SJCRH30 (cell line): ENCODE measurements at places on chromosomes 1 and 21. TPM values are rescaled to one million over a fixed set of nuclear protein-coding genes. Genes with fewer than 3 reads are reported as not detected.

GRCh38 chr1:30038134-30039025, 685.0 kb downstream of the MATN1 start:
- no peaks in the 10 kb centered on the region for H3K36me3 ChIP-seq
- no peak for DNase-seq
- H3K27me3 ChIP-seq, result no peaks in the 10 kb centered on the region; the same call in 1 of the 2 replicates

DNA sequence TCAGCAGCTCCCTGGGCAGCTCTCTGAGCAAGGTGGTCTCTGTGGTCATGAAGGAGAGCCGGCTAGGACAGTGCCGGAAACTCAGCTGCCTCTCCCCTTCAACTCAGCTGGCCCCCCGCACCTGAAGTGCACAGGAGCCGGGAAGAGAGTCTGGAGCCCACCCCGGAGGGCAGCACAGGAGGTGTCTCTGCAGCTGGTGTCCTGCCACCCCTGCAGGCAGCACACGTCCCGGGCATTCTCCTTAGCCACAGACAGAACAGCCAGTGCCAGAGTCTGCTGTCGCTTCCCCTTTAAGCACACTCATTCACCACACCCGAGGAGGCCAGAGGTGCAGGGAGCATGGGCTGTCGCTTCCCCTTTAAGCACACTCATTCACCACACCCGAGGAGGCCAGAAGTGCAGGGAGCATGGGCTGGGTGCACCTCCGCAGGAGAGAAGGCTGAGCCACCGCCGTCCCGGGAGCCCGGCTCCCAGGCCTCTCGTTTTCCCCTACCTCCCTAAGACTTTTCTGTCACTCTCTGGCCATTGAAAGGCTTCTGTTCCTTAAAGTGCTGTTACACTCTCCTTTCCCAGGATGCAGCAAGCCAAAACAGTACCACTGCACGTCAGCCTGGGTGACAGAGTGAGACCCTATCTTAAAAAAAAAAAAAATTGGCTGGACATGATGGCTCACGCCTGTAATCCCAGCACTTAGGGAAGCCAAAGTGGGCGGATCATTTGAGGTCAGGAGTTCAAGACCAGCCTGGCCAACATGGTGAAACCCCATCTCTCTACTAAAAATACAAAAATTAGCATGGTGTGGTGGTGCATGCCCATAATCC, 16.9 kb upstream of the SAMD11 start:
- peaks cover under 1% of the 10 kb centered on the region; the same call in 1 of the 2 replicates for H3K4me1 ChIP-seq
- H3K27ac ChIP-seq, result no peak overlapping the region
- H3K4me3 ChIP-seq, result no peak overlapping the region
- peak; percentile 33 for DNase-seq
- no peaks in the 10 kb centered on the region for H3K36me3 ChIP-seq

The KLHDC8A gene
- not detected in 2 replicates for total RNA-seq

DNA sequence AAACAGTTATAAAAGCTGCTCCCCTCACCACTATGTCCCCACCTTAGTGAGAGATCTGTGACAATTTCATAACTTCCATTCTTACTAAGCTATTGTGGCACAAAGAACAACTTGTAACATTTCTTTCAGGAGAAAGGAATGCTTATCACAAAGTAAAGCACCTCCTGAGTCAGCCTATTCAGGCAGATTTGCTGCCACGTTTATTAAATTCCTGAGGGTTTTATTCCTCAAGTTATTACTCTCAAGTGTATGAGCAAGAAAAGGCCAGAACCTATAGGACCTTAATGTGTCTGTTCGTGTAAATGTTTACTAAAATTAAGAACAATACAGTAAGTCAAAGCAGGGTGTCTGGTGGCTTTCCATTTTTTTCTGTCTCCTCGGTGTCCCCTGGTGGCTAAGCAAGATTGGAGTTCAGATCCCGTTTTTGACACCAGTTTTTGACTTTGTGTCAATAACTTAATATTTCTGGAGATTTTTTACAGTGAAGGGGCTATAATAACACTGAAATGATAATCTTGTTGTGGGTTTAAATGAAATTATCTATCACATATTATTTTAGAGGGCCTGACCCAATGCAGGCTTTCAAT, 1539.6 kb downstream of the BRINP3 start:
- H3K4me1 ChIP-seq, result no peaks in the 10 kb centered on the region
- H3K27me3 ChIP-seq, result no peaks in the 10 kb centered on the region
- no peak overlapping the region for H3K4me3 ChIP-seq
- H3K36me3 ChIP-seq, result no peaks in the 10 kb centered on the region
- peak; percentile 14 for DNase-seq

DNA sequence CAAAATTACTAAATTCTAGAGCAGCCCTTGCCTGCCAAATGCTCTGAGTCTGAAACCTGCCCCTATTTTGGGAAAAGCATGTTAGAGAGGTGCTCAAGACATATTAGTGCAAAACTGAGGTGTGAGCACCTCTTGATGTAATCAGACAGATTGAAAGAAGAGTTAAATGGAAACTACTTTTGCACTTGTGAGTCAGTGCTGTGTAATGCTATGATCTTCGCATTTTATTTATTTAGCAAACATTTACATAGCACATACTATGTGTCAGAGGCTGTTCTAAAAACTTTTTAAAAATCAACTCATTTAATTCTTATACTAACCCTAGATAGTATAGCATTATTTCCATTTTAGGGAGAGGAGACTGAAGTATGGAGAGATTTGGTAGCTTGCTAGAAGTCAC, 138.1 kb downstream of the ELAVL4 start:
- H3K36me3 ChIP-seq, result no peaks in the 10 kb centered on the region
- peaks cover 5% of the 10 kb centered on the region for H3K27me3 ChIP-seq
- no peak overlapping the region for H3K4me3 ChIP-seq
- H3K4me1 ChIP-seq, result no peaks in the 10 kb centered on the region

DNA sequence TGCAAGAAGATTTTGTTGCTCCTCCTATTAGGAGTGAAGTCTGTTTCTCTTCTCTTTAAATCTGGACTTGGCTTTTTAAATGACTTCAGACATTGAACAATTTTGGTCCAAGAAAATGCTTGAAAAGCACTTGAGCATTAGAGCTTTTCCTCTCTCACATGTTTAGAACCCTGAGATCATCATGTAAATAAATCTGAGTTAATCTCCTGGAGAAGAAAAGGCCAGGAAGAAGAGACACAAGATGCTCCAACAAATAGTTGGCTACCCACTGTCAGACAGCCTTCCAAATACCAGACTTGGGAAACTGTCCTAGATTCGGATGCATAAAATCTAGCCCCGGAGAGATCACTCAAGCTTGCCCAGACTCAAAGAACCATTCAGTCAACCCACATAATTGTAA, 1353.1 kb upstream of the ADGRL4 start:
- H3K4me3 ChIP-seq, result no peak overlapping the region
- H3K27ac ChIP-seq, result no peak overlapping the region
- no peaks in the 10 kb centered on the region for H3K36me3 ChIP-seq
- H3K4me1 ChIP-seq, result no peaks in the 10 kb centered on the region
- no peaks in the 10 kb centered on the region for H3K27me3 ChIP-seq
- no peak for DNase-seq

- H3K36me3 ChIP-seq, result no peaks in the 10 kb centered on the region
- no peak for DNase-seq
- H3K27ac ChIP-seq, result no peak overlapping the region
- H3K4me3 ChIP-seq, result no peak overlapping the region
- H3K27me3 ChIP-seq, result no peaks in the 10 kb centered on the region
Observed at GRCh38 chr1:61604684-61605083, 120.3 kb downstream of the TM2D1 start.

DNA sequence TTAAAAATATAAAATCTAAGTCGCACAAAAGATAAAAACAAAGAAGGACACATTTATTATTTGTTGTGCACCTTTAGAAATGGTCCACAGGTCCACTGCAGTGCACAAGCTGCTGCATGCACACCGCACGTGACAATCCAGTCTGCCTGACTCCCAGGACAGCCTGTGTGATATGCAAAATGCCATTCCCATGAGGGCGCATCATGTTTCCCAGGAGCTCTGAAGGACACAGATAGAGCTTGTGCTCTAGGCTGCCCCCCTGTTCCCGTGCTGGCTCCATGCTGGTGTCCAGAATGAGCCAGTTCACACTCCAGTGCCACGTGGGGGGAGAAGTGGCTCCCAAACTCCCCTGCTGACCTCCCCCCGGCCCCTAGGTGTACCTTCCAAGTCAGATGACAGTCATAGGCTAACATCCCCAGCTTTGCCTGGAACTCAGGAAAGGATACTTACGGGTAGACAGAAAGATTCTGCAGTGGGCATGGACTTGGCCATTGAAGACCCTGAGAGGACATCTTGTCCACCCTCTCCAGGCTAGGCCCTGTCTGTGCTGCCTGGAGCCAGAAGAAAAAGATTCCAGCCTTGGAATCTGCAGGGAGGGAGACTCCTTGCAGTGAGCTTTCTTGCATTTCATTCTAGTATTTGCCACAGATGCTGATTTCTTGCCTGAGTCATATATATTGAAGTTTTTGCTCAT, 26.3 kb downstream of the RAB7B start:
- no peak overlapping the region for H3K27ac ChIP-seq
- no peak overlapping the region for H3K4me3 ChIP-seq
- no peaks in the 10 kb centered on the region for H3K27me3 ChIP-seq
- peak; percentile 68 for DNase-seq

The SEC16B gene
- total RNA-seq, result 0.04 and 0.08 TPM in 2 replicates

GRCh38 chr1:192489748-192490147, 85.8 kb upstream of the RGS1 start:
- DNase-seq, result peak; percentile 43
- no peak overlapping the region for H3K4me3 ChIP-seq
- peaks cover 4% of the 10 kb centered on the region; the same call in 1 of the 2 replicates for H3K4me1 ChIP-seq

GRCh38 chr1:100752791-100753190, 33.2 kb downstream of the VCAM1 start:
- no peak for DNase-seq
- no peak overlapping the region for H3K4me3 ChIP-seq
- H3K27ac ChIP-seq, result no peak overlapping the region

The C1orf116 gene
- total RNA-seq, result not detected in 2 replicates

DNA sequence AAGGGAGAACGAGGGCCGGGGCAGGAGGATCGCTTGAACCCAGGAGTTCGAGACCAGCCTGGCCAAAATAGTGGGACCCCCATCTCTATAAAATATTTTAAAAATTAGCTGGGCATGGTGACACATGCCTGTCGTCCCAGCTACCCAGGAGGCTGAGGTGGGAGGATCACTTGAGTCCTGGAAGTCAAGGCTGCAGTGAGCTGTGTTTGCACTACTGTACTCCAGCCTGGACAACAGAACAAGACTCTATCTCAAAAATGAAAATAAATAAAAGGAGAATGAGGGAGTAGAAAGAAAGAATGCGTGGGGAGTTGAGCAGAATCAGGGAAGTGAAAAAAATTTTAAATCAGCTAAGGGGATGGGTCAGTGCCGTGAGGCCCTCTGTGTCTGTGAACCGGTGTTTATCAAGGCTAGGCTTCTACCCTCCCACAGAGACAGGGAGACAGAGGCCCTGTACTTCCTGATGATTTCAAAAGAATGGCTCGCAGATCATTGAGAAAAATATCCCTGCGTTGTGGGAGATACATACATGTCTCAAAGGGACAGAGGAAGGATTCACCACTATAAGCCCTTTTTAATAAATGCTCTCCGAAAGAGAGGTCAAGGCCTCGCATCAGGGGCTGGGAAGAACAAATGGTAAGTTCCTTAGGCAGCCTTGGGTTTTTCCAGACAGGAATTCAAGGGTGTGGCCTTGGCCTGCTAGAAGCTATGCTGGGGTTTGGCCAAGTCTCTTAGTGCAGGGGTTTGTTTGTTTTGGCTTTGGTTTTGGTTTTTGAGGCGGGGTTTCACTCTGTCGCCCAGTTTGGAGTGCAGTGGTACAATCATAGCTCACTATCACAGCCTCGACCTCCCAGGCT, 20.7 kb downstream of the IL10RB start:
- H3K4me1 ChIP-seq, result peaks cover 22% of the 10 kb centered on the region
- H3K27me3 ChIP-seq, result no peaks in the 10 kb centered on the region
- no peak overlapping the region for H3K4me3 ChIP-seq
- DNase-seq, result peak; percentile 75
- H3K36me3 ChIP-seq, result no peaks in the 10 kb centered on the region

The HSD11B1 gene
- not detected in 2 replicates for total RNA-seq

DNA sequence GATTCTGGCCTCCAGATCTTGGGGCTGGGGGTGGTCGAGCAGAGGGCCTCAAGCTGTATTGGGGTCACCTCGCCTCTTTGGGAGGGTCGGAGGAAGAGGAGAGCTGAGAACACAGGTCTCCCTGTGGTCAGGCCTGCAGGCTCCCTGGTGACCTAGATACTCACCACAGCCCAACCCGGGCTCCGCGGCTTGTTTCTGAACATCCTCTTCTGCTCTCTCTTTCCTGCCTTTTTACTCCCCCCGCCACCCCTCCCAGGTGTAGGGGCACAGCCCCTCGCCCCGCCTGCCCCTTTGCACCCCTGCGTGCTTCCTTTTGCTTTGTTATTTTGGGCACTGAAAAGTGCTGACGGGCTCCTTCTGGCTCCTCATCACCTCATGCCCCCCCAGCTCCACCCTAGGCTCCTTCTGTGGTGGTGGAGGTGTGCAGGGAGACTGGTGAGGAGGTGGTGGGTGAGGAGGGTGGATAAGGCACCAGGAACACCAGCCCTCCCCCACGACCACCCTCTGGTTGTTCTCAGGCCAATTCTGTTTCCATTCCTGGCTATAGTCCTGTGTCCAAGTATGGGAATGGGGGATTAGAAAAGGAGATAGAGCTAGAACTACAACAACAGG, 10.6 kb upstream of the LINGO4 start:
- no peak for DNase-seq
- H3K36me3 ChIP-seq, result no peaks in the 10 kb centered on the region
- H3K4me3 ChIP-seq, result no peak overlapping the region
- 0 out of 2 replicates have a peak, but pooled peaks cover 2% of the 10 kb centered on the region for H3K4me1 ChIP-seq
